ENCODE measurements at places on chromosomes 1 and 21. TPM values are rescaled to one million over a fixed set of nuclear protein-coding genes. Genes with fewer than 3 reads are reported as not detected.

DNA sequence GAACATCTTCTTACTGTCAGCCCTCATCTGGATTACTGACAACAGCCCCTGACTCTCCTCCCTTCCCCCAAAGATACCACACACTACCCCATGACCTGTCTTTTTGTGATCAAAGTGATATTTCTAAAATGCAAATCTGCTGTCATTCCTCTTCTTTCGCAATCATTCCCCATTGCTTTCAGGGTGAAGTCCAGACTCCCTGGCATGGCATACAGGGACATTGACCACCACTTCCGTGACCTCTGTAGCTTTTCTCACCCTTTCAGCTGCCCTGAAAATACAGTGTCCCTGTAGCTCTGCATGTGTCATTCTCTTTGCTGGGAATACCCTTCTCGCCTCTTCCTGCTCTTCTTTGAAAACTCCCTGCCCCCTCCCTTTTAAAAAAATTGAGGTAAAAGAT is 4.1 kb downstream of the SERINC2 start:
- DNase-seq = no peak

DNA sequence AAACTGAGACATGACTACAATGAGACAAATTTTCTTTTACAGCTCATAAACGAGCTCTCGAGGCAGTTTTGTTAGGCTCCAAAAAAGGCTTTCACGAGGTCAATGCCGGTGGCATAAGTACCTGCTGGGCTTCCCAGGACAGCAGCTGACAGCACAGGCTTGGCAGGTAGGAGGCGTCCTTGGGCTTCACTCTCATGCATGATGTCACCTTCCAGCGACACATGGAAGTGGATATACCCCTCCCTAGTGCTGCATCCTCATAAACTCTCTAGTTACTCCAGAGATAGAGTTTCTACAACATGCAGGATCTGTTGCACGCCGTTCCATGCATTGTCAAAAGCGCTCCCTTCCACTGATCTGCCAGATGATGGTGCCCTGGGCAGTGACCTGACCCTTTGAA is 112.5 kb upstream of the PAXBP1 start:
- DNase-seq = no peak

DNA sequence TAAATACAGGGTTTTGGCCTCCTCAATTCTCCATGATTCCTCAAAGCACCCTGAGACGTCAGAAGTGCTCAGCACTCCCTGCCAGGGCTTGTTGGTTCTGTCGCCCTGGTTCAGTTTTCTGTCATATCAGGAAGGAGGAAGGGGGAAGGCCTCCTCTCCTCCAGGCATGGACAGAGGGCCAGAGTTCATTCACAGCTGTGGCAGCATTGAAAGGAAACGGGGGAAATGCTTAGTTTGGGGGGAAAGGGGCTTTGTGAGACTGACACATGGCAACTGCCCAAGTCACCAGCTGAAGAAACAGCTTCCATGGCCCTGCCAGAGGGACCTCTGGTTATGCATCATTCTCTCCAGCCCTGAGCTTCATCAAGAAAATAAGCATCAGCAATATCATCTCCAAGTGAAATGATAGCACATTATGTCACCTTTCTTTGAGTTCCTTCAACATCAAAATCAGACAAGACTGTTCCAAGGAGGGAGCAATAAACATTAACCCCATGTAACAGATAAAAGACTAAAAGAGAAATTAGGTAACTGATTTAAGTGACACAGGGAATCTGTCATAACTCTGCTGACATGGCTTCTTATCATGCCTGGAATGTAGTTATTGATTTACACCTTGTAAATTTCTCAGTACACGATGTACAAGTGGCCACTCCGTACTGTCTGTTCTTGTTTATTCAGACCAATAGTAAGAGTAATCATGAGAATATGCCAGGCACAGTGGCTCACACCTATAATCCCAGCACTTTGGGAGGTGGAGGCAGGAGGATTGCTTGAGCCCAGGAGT is 103.2 kb upstream of the SLC25A33 start:
- no peak for DNase-seq

- DNase-seq = no peak
Measured at GRCh38 chr1:161187311-161187710, 10.0 kb upstream of the B4GALT3 start.

- no peak for DNase-seq
Measured at GRCh38 chr1:34066166-34066565, 98.9 kb downstream of the CSMD2 start.

TAS1R1 gene
- total RNA-seq = not detected

PEAR1 gene
- total RNA-seq = 10.0 TPM

- DNase-seq = no peak
Measured at GRCh38 chr1:43509007-43509739, 21.5 kb upstream of the PTPRF start.

GRCh38 chr1:226884116-226884625 is 13.8 kb downstream of the PSEN2 start:
- DNase-seq = no peak

SPRR2F gene
- not detected for total RNA-seq

GRCh38 chr21:33268737-33269441 is 2.7 kb downstream of the IL10RB start:
- peak; percentile 90 for DNase-seq

GRCh38 chr1:42933060-42933586 is 25.5 kb downstream of the SLC2A1 start:
- no peak for DNase-seq

DNA sequence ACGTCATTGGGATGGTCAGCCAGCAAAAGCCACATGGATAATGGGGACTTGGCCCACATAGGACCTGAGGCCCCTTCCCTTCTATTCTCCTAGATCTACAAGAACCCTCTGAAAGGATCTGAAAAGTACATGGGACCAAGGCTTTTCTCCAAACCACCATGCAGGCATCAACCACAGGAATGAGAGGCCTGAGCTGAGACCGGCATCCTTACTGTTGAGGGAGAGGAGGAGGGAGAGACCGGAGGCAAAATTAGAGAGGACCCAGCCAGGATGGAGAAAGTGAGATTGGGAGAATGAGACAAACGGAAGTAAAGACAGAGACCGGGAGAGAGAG is 281.7 kb downstream of the RRAGC start:
- DNase-seq = no peak

GRCh38 chr1:208933984-208934525 is 649.5 kb upstream of the CAMK1G start:
- DNase-seq = no peak

DNA sequence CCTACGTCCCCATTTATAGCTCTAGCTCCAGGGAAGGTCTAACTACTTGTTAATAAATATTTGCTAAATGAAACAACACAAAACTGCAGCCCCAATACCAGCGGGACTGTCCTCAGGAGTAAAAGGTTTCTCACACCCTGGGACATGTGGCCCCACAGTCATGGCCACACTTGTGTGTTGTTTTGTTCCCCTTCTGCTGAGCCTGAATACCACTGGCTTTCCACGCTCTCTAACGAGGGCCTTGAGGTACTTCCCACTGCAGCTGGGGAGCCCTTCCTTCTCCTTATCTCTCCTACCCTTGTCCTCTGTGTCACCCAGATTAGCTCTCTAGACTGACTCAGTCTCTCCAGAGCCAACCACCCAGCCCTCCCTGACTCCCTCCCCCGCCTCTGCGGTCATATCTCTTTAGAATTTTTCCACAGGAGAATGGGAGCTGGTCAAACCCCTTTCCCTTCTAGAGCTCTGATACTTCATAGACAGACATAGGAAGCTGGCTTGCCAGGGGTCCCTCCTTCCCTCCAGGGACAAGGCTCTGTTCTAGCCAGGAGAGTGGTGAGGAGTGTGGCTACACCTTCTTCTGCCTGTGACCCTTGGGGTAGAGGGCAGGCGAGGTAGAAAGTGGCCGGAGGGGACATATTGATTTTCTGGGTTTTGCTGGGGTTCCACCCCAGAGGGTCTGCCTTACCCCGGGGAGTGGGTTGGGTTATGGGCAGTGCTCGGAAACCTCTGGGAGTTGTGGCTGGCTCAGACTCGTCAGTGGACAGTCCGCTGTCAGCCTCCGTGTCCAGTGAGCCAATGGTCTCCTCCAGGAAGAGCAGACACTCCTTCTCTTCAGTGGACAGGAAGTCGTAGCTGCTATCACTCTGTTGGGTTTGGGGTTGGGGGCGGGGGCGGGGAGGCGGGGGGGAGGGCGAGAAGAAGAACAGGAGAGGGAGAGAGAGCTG is 8.1 kb downstream of the C1orf116 start:
- DNase-seq = no peak

DNA sequence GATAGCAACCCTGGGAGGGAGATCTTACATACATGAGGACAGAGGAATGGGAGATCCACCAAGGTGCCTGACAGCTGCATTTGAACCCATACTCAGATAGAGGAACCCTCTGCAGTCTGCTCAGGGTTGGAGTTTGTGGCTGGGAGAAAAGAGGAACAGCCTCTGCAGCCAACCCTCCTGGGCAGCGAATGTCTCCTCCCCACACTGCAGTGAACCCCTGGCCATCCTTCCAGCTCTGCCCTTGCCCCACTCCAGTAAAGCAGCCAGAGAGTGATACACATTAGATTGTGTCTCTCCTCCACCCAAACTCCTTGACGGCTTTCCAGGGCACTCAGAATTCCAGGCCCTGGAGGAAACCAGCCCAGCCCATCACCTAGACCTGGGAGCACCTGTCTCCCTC is 137.7 kb downstream of the RUNX1 start:
- no peak for DNase-seq

DNA sequence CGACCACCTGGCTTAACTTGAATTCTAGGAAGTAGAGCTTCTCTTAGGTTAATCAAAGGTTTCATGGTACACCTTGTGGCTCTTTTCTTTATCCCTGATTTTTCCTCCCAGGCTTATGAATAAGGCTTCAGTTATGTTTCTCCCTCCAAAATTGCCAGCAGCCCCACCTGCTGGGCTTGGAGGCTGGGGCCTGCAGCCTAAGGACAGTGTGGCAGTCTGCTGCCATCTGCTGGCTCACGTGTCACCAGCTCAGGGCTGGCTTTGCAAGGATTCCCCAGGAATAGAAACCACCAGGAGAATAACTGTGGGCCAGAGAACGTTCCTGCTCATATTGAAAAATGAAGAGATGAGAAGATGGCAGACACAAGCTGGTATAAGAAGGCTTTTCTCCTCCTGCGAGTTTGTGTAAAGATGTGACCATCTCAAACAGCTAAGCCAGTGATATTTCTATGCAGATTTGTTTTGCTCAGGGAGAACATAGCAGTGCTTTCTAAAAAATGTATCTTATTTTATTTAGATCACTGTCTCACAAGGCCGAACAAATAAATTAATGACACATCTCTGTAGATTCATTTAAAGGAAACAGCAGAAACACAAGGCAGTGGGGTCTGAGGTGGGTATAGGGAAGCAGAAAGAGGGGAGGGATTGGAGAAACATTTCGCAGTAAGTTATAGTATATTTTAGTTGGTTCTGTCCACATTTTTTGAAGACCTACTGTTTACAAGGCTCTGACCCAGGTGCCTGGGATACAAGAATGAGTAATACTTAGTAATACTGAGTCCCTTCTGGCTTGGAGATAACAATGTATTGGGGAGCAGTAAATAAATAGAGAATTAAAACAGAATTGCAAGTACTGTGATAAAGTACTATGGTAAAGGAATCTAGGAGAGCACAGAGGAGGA is 291.1 kb upstream of the SGIP1 start:
- peak; percentile 85 for DNase-seq

SIM2 gene
- 0.49 TPM for total RNA-seq

DNA sequence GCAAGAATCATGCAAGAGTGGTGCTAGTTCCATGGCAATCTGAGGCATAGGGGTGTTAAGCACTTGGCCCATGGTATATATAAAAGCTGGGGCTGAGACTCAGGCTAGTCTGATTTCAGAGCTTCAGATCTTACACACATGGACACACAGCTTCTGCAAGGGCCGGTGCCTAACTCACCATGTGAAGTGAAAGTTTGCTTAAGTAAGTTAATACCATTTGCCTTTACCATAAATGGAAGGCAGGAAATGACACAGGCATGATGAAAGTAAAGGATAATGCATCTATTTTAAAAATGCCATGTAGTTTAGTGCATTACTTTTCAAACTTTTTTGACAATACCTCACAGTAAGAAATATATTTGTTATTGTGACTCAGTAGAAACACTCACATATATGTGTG is 122.6 kb downstream of the KCNJ6 start:
- no peak for DNase-seq

DNA sequence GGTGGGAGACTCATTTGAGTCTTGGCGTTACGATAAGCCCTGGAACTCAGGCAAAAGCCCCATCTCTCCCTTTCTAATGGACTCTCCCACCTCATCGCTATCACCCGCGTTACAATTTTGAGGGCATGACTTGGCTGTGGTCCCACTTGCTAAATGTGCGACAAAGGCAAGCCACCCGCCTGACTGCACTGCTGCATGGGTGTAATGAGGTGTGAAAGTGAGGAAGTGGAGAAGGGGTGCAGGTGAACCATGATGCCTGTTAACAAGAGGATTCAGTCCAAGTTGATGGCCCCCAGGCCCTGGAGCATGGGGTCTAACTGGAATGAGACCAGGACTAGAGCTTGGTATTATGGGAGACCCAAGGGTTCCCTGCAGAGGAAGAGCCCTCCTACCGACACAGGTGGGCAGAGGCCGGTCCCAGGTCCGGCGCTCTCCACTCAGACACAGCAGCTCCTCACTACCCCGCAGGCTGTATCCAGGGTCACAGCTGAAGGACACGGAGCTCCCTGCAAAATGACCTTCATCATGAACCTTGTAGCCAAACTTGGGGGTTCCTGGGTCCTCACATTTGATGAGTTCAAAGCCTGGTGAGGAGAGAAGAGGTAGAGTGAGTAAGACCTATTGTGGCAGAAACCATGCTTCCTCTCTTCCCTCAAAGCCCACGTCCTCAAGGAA is 165.4 kb upstream of the HMGB4 start:
- DNase-seq = no peak

GRCh38 chr1:8702850-8703810 is 114.3 kb downstream of the RERE start:
- DNase-seq = peak; percentile 90

CHRM3 gene
- 0.49 TPM for total RNA-seq

PTPRC gene
- 35.1 TPM for total RNA-seq

GRCh38 chr1:180358649-180359048 is 128.6 kb downstream of the LHX4 start:
- no peak for DNase-seq

DNA sequence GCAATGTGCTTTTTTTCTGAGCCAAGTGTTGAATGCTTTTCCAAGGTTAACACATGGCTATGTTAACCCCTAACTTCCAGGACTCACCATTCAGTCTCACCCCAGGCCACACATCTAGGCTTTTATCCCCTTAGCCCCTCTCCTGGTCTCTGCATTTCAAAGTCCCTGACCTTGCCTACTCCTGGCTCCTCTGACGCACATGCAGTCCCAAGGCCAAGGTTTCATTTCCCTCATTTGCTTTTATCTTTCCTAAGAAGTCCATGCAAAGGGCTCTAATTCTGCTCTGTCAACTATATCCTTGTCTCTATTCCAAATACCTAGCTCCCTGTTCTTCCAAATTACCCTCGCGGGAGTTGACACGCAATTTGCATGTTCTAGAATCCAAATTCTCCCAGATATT is 25.4 kb downstream of the SLC30A10 start:
- no peak for DNase-seq

DNA sequence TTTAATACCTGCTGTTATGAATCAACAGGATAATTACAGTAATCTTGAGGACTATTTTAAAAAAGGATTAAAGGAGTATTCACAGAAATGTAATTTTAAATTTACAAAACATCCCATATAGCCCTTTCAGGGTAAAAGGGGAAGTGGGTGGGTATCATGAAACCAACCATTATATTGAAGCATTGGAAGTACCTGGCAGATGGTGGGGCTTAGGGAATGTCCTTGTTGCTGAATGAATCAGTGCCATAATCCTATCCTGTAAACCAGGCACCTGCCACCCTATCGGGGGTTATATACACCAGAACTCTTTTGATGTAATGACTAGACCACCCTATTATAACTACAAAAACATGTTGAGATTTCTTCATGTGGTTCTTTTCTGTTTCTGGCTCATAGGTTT is 30.4 kb downstream of the CDC14A start:
- DNase-seq = no peak

Data from ureter (tissue), 1 donor.